Fibroblast of villous mesenchyme (primary cell): ENCODE measurements at places on chromosomes 12 and 14. TPM values are rescaled to one million over a fixed set of nuclear protein-coding genes. Genes with fewer than 3 reads are reported as not detected.

Gene PLD4
- under 0.01 TPM in 1 of 2 replicates, not detected in the other for total RNA-seq

Gene CTSG
- not detected in 2 replicates for total RNA-seq

Gene ACOT6
- under 0.01 TPM in 1 of 2 replicates, not detected in the other for total RNA-seq

Gene DHRS2
- total RNA-seq: 0.32 and 0.43 TPM in 2 replicates

Gene SIX1
- under 0.01 and 0.64 TPM in 2 replicates for total RNA-seq

Gene RNASE1
- total RNA-seq: not detected in 2 replicates

Gene NANOG
- not detected in 2 replicates for total RNA-seq

Gene CFAP54
- total RNA-seq: 0.86 and 0.97 TPM in 2 replicates

Gene IQSEC3
- total RNA-seq: under 0.01 TPM in 2 replicates

Gene NKX2-1
- total RNA-seq: not detected in 2 replicates

Gene ZBTB42
- 3.5 and 4.3 TPM in 2 replicates for total RNA-seq

Gene TCL1B
- total RNA-seq: not detected in 2 replicates

Gene FGF23
- total RNA-seq: not detected in 2 replicates

Gene SOCS4
- 16.1 and 26.8 TPM in 2 replicates for total RNA-seq

Gene SMIM41
- total RNA-seq: 0.32 and 0.43 TPM in 2 replicates

Gene CISTR
- total RNA-seq: not detected in 2 replicates

Gene SNRPF
- total RNA-seq: 7.7 and 13.4 TPM in 2 replicates

Gene LRTM2
- not detected in 2 replicates for total RNA-seq

Gene GLIPR1L1
- total RNA-seq: not detected in 2 replicates

Gene CLEC9A
- total RNA-seq: not detected in 2 replicates

Gene CDKN3
- 35.8 and 42.7 TPM in 2 replicates for total RNA-seq

Gene SERPINA12
- not detected in 2 replicates for total RNA-seq

Gene GPR135
- 3.9 and 6.5 TPM in 2 replicates for total RNA-seq

Gene PIWIL1
- total RNA-seq: not detected in 2 replicates

Gene FZD10
- total RNA-seq: not detected in 2 replicates

Gene CD163
- total RNA-seq: not detected in 2 replicates

Gene LIN7A
- total RNA-seq: 6.4 and 10.4 TPM in 2 replicates

Gene NPFF
- not detected in 2 replicates for total RNA-seq

Gene KLHDC1
- 2.6 and 3.0 TPM in 2 replicates for total RNA-seq

Gene RTN1
- 0.43 and 0.64 TPM in 2 replicates for total RNA-seq

Gene LRCOL1
- 0.32 TPM in 1 of 2 replicates, not detected in the other for total RNA-seq

Gene DIO2
- total RNA-seq: 31.5 and 42.5 TPM in 2 replicates

Gene PRIM1
- 6.4 and 10.8 TPM in 2 replicates for total RNA-seq

Gene PRB3
- total RNA-seq: not detected in 2 replicates

Gene TAS2R14
- 4.5 and 6.9 TPM in 2 replicates for total RNA-seq

Gene CCNT1
- total RNA-seq: 21.9 and 46.6 TPM in 2 replicates

Gene TMEM132D
- not detected in 2 replicates for total RNA-seq

Gene HOXC13
- 0.32 TPM in 1 of 2 replicates, not detected in the other for total RNA-seq
